ENCODE measurements at places on chromosomes 6 and 20.

GRCh38 chr6:79814940-79815339 lies 132.4 kb downstream of the ELOVL4 start:
- DNase-seq, result no peak

DNA sequence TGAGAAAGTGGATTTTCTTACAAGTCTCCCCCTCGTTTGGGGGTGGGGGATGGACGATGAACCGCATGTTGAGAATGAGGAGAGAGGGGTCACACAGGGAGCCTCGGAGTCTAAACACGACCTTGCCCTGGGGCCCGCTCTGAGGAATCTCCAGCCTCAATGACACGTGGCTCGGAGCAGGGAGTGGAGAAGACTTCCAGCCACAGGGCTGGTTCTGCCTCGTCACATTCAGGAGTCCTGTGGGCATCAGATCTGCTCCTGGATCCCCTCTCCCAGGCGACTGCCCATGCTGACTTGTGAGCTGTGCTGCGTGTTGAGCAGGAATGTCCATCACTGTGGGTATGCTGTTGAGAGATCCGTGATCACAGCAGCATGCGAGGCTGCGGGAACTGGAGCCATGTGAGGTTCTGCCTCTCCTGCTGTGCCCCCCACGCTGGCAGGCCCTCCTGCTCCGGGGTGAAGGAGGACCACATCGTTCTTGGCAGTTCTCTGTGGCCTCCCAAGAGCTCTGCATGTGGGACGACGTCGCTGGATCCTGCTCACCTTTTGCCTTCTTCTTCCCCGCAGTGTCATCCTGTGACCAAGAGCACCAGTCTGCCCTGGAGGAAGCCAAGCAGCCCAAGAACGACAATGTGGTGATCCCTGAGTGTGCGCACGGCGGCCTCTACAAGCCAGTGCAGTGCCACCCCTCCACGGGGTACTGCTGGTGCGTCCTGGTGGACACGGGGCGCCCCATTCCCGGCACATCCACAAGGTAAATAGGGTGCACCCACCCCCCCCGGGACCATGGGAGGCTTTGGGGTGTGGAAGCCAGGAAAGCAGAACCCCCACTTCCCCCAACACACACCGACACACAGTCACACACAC lies 157.5 kb downstream of the SMOC2 start:
- no peak for DNase-seq

- no peak for DNase-seq
Observed at GRCh38 chr6:91476000-91476399, 889.1 kb upstream of the MAP3K7 start.

DNA sequence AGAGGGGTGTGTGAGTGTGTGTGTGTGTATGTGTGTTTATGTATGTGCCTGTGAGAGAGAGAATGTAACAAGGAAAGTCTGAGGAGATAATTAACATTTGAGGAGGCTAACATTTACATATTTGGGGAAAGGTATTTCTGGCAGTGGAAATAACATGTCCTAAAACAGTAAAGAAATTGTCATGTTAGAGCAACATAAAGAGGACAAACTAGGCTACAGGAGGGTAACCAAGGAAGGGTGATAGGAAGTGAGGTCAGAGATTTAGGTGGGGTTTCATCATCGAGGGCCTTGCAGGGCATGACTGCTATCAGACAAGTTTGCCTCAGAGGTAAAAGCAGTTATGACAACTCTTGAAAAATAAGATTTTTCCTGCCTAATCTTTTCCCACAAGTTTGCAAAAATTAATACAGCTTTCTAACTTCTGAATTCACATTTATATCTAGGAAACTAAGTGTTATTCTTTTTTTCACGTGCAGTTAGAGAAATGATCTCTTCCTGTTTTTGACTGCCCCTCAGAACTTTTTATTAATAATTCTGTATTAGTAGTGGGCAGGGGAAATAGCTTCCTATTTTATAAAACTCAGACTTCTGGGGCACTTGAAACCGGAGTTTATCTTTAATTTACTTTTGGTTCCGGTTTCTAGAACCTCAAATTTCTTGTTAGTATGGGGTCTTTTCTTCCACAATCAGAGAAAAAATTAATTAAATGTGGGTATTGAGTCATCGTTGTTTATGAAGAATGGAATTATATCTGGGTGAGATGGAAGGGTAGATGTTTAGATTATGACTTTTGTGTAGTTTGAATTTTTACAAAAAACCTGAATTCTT lies 30.5 kb upstream of the RHAG start:
- no peak for DNase-seq

DNA sequence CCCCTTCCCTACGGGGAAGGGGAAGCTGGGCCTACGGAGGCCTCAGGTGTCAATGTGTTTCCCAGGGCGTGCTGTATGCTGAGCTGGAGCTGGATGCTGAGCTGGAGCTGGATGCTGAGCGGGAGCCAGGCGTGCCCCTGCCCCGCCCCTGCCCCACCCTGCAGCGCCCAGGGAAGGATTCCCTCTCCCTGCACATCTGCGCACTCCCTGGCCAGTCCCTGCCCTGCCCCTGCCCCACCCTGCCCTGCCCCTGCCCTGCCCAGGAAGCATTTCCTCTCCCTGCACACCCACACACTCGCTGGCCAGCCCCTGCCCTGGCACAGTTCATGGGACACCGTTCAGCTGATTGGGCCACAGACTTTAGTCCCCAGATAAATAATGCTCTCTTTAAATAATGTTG lies 196.8 kb downstream of the SMOC2 start:
- no peak for DNase-seq

DNA sequence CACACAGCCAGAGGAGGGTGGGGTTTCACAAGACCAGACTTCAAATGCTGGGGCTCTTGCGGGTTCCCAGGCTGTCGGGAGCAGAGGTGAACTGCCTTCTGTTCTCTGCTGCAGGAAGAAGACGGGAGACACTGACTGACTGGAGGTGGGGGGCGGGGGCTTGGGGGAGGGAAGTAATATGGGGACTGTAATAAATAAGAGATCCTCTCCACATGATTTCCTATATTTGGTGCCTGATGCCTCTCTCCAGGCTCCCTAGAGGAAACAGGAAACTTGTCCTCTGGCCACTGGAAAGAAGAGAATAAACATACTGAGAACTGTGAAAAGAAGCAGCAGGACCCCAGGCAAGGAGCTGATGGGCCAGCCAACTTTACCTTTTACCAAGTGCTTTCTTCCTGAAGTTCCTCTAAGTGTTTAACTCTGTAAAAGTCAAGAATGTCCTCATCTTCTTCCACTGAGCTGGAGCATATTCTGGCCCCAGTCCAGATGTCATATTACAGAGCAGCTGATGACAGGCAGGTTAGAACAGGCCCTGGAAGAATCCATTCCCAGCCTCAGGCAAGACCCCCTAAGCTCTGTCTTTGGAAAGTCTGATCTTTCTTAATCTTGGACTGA lies 33.2 kb upstream of the ADGRF5 start:
- no peak for DNase-seq

DNA sequence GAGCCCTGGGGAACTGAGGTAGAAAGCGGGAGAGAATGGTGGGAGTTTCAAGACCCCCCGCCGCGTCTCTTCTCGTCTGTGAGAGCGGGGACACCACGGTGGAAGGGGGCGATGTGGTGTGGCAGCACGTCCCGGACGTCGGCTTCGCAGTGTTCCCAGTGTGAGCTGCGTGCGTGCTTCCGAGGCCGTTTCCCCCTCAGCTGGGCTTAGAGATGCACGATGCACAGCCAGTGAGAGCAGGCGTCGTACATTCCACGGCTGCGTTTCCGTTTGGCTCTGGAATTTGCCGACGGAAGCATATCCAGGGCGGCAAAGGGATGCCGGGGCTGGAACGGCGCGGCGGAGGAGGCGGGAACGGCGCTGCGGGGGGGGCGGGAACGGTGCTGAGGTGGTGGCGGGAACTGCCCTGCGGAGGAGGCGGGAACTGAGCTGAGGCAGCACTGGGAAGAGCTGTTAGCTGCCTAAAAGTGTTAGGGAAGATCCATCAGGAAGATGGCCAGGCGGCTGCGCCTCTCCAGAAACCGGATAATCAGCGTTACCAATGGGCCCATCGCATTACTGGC lies 37.7 kb downstream of the KIF25 start:
- DNase-seq, result no peak

DNA sequence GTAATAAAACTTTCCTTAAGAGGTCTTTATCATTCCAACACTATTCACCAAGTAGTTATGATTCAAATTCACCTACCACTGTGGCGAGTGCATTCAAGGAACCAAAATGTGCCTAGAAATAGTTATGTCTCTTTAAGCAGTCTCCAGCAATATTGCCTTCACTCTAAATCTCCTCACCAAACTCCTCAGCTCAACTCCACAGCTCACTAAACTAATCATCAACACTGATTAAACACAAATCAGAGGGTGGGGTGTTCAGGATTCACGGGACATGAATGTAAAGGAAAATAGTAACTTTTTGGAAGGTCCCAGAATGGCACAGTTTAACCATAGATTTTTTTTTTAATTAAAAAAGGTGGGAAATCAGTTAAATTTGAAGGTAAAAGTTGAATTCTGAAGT lies 70.5 kb upstream of the THEMIS start:
- no peak for DNase-seq

- no peak for DNase-seq
Observed at GRCh38 chr20:34578025-34578424, 19.5 kb downstream of the MAP1LC3A start.

- no peak for DNase-seq
Observed at GRCh38 chr6:160507420-160507819, 156.7 kb downstream of the LPA start.

DNA sequence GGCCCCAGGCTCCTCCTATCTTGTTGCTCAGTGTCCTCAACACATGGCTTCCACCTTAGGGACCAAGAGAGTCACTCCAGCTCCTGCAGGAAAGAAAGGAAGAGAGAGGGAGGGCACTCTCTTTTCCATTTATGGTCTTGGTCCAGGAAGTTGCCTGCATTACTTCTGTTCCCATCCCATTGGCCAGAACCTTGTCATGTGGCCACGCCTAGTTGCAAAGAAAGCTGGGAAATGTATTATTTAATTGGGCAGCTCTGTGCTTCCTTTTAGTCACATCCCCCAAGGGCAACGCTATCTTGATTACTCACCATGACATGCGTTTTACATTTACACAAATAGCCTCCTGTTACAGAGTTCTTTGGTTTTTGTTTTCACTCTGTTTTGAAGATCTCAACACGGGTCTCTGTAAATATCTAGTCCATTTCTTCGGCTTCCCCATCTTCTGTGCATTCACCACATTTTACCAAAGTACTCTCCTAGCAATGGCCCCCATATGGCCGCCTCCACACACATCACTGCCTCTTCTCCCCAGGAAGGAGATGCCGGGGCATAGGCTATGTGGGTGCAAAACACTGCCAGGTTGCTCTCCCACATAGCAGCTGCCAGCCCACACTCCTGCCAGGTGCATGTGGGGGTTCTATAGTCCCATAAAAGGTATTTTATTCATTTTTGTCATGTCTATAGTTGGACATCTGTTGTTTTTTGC lies 35.7 kb upstream of the ZMYND8 start:
- DNase-seq, result no peak

DNA sequence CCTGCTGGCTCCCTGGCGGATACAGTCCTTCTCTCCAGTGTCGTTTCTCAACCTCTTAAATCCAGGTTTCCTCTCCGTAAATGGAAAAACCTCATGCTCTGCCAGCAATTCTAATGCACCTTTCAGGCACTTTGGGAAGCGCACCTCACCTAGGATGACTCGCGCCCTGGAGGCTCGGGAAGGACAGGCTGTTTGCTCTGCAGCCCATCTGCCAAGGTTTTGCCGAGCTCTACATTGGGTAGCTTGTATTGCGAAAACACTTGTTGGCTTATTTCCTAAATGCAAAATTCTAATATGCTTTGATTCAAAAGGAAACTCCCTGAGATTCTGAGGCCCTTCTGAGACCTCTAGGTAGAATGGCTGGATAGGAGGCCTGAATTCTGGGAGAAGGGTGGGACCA lies 102.6 kb upstream of the MLN start:
- DNase-seq, result no peak

DNA sequence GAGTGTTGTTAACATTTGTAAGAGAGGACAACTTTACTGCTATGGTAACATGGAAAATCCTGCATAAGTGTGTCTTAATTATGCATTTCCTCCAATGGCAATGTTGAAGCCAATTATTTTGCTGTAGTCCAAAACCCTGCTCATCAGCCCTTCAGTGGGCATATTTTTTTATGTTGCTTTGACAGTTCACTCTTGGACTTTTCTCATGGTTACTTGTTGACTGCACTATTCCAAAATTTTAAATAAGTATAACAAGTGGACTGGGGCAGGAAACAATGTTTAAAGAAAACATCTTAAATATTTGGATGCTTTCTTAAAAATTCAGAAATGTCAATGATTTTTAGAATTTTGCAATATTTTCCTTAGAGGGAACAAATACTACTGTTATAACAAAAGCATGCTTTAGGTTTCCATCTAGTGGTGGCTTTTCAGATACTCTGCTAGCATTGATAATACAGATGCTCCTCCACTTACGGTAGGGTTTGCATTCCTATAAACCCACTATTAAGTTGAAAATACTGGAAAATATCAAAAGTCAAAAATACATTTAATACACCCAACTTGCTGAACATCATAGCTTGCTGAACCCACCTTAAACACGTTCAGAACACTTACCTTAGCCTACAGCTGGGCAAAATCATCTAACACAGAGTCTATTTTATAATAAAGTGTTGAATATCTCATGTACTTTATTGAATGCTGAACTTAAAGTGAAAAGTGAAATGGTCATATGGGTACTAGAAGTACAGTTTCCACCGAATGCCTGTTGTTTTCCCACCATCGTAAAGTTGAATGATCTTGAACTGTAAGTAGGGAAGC lies 86.4 kb downstream of the ADGRG6 start:
- no peak for DNase-seq

- no peak for DNase-seq
Observed at GRCh38 chr6:15880262-15880973, 217.6 kb upstream of the DTNBP1 start.

DNA sequence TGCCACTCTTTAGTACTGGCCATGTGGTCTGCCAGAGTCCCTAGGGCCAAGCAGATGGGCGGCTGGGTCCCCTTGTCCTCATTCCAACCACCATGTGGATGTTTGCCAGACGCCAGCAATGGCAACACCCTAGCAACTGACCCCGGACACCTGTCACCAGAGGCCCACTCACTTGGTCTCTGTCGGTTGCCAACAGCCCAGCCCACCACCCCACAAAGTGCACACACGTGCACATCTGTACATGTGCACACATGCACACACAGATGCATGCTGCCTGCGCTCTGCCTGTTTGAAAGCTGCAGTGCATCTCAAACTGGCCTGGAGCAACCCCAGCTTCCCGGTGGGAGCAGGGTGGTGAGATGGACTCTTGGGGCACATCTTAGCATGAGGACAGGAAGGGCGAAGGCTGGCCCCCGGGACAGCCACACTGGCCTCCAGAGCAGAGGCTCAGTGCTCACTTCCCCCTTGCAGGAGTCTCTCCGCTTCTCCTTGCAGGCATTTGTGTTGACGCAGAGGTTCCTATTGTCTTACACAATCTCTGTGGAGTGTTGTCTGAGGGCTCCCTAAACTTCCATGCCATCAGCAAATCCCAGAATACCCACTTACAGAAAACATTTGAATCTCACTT lies 54.0 kb downstream of the PSMG4 start:
- no peak for DNase-seq

Measured in activated CD4-positive, alpha-beta T cell treated with anti-CD3 and anti-CD28 coated beads, Interleukin-2, amount 50 U/mL, for 4 hours (primary cell).